ENCODE measurements at places on chromosomes 1 and 21. TPM values are rescaled to one million over a fixed set of nuclear protein-coding genes. Genes with fewer than 3 reads are reported as not detected.

Gene CRABP2
- 3.8 TPM for total RNA-seq

GRCh38 chr1:29643281-29643680, 407.0 kb downstream of the PTPRU start:
- no peak overlapping the region for H3K27ac ChIP-seq
- no peaks in the 10 kb centered on the region for H3K4me1 ChIP-seq

GRCh38 chr1:203276916-203277545, 28.3 kb upstream of the BTG2 start:
- no peak for DNase-seq
- no peak overlapping the region for H3K4me3 ChIP-seq
- peaks cover 4% of the 10 kb centered on the region for H3K4me1 ChIP-seq
- no peak overlapping the region for H3K27ac ChIP-seq
- H3K27me3 ChIP-seq = no peaks in the 10 kb centered on the region

Gene PRAMEF1
- not detected for total RNA-seq

Gene TNFRSF14
- 89.1 TPM for total RNA-seq

DNA sequence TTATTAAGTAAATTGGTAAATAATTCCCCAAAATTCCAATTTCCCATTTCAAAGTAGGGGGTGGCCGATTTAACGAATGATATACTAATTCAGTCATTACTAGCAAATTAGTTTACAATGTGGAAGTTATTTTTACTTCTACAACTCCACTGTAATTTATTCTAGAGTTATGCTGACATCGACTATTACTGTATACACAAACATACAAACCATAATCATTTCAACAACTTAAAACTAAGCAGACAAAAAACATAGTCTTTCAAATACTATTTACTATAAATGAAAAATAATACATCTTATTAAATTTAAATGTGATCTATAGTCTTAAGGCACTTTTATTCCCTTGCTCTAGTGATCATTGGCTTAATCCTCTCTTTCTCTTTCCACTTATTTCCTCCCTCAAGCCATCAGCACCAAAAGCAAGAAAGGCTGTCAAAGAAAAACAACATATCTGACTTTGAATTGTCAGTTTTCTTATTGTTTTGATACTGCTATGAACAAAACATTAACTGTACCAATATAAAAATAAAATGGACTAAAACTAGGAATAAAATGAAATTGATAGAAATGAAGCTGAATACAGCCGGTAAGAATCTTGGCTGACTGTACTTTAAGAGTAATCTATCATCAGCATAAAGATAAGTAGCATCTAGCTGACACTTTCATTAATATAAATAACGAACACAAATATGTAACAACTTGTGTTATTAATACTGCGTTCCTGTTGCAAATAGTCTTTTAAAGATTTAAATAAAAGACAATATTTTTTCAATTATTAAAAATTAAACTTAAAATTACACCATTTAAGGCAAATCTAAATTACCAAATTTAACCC, 4.1 kb downstream of the CDC42BPA start:
- DNase-seq = no peak
- no peaks in the 10 kb centered on the region for H3K27me3 ChIP-seq
- H3K36me3 ChIP-seq = no peaks in the 10 kb centered on the region
- H3K4me1 ChIP-seq = no peaks in the 10 kb centered on the region

DNA sequence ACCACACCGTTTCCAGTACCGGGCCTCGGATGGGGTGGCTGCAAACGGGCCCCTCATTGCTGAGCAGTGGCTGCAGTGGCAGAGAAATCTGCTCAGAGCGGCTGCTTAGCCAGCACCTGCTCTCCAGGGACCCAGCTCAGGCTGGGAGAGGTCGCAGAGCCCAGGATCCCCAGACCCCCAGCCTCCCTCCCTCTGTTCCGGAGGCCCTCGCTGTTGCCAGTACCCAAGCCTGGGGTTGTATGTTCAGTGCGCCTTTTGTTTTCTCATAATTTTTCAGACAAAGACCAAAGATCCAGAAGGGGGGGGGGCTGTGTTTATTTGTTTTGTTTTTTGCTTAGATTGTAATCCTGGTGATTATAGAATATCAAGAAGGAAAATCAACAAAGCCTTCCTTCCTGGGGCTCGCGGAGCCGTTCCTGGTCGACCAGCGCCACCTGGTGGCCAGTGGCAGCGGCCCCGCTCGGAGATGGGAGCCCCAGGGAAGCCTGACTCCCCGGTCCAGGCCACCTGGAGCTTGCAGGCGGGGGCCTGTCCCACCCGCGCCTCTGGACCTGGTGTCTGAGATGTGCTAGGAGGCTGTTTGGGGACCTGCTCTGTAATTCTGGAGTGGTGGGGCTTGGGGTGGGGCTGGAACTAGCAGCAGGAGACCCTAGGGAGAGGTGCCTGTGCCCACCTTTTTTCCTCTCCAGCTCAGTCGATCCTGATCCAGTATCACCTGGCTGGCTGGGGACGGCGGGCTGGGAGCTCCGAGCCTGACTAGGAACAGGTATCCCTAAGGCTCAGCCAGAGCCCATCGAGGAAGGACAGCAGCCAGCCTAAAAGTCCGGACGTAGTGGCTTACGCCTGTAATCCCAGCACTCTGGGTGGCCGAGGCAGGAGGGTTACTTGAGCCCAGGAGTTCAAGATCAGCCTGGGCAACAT, 123.9 kb upstream of the VAMP3 start:
- H3K4me3 ChIP-seq = no peak overlapping the region
- peak; percentile 93 for DNase-seq
- H3K27me3 ChIP-seq = no peaks in the 10 kb centered on the region
- no peaks in the 10 kb centered on the region for H3K36me3 ChIP-seq
- no peaks in the 10 kb centered on the region for H3K4me1 ChIP-seq
- H3K27ac ChIP-seq = no peak overlapping the region

DNA sequence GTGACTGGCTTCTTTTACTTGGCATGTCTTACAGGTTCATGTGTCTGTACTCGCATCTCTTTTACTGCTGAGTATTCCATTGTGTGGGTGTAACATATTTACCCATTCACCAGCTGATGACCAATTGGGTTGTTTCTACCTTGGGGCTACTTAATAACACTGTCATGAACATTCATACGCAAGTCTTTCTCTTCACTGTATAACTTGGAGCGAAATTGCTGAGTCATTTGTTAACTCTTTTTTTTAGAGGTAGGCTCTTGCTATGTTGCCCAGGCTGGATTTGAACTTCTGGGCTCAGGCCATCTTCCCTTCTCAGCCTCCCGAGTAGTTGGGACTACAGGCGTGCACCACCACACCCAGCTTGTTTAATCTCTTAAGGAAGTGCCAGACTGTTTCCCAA, 6.5 kb downstream of the PYCR2 start:
- no peak overlapping the region for H3K27ac ChIP-seq
- no peaks in the 10 kb centered on the region for H3K27me3 ChIP-seq
- no peaks in the 10 kb centered on the region for H3K4me1 ChIP-seq
- H3K36me3 ChIP-seq = no peaks in the 10 kb centered on the region

Gene ILDR2
- total RNA-seq = 0.42 TPM

DNA sequence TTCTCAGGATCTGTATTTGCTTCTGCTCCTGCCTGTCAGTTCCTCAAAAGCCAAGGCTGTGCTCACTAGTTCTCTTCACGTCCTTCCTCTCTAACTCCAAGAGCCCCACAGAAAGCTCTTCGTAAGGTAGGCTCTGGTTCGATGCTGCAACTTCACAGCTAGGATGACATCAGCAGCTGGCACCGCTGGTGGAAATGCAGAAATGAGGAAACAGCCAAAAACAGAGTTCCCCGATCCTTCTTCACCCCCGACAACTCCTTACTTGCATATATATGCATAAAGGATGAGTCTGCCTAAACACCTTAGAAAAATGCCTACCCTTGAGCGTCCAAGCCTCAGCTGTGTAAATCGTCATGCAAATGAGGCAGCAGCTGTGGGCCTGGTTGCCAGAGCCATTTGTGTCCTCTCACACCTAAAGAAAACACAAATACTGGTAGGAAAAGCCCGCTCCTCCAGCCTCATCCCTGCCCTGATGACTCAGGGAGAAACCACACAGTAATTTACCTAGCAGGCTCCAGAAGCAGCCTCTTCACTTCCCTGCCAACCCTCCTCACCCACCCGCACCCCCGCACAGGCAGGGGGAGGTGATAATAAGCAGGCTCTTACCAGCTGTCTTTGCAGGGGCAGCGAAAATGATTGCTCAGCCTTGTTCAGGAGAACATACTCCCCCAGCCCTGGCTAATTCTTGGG, 28.2 kb downstream of the BATF3 start:
- H3K4me3 ChIP-seq = no peak overlapping the region
- no peaks in the 10 kb centered on the region for H3K27me3 ChIP-seq
- no peaks in the 10 kb centered on the region for H3K4me1 ChIP-seq
- no peak overlapping the region for H3K27ac ChIP-seq
- no peaks in the 10 kb centered on the region for H3K36me3 ChIP-seq
- DNase-seq = no peak

DNA sequence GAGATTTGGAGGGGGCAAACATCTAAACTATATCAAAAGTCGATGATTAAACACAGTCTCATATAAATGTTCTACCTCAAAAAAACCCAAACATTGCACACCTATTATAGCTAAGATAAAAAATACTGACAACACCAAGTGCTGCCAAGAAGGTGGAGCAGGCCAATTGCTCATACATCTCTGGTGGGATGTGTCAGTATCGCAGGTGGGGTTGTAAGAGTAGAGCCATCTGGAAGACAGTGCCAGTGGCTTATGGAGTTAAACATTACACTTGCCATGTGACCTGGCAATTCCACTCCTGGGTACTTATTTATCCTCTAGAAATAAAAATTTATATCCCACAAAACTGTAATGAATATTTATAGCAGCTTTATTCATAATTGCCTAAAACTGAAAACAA, 213.4 kb downstream of the DISC1 start:
- no peaks in the 10 kb centered on the region for H3K4me1 ChIP-seq
- no peak overlapping the region for H3K4me3 ChIP-seq
- DNase-seq = no peak
- H3K27me3 ChIP-seq = no peaks in the 10 kb centered on the region
- H3K27ac ChIP-seq = no peak overlapping the region
- no peaks in the 10 kb centered on the region for H3K36me3 ChIP-seq

Gene CD52
- total RNA-seq = 14.7 TPM

DNA sequence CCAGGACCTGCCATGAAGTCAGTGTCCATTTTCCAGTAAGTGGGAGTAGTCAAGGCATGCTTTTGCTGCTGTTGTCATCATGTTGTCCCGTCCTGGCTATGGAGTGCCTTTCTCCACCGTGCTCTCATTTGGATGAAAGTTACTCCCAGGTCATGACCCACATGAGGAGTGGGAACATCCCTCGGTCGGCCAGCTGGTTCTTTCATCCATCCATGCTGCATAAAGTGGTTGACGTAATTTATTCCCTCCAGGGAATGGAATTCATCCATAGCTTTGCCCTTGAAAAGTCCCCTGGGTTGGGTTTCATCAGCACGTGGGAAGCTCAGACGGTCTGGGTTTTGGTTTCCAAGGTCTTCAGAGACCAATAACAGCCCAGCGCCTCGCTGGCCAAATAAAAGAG, 11.6 kb downstream of the PLA2G2A start:
- H3K27me3 ChIP-seq = no peaks in the 10 kb centered on the region
- no peaks in the 10 kb centered on the region for H3K4me1 ChIP-seq
- no peaks in the 10 kb centered on the region for H3K36me3 ChIP-seq
- H3K4me3 ChIP-seq = no peak overlapping the region
- H3K27ac ChIP-seq = no peak overlapping the region
